Hematopoietic multipotent progenitor cell treated with erythropoietin and hydrocortisone succinate and interleukin-3 and kit ligand, for 6 days (in vitro differentiated cells): ENCODE measurements at places on chromosomes 5 and 9.

- DNase-seq: no peak
Measured at GRCh38 chr5:125499636-125500332, 753.3 kb upstream of the ZNF608 start.

GRCh38 chr5:2996248-2996647 lies 244.8 kb upstream of the IRX2 start:
- DNase-seq: no peak

- DNase-seq: no peak
Measured at GRCh38 chr9:115202960-115203751, 85.2 kb upstream of the TNC start.

GRCh38 chr5:103800741-103801495 lies 238.3 kb upstream of the NUDT12 start:
- DNase-seq: no peak

DNA sequence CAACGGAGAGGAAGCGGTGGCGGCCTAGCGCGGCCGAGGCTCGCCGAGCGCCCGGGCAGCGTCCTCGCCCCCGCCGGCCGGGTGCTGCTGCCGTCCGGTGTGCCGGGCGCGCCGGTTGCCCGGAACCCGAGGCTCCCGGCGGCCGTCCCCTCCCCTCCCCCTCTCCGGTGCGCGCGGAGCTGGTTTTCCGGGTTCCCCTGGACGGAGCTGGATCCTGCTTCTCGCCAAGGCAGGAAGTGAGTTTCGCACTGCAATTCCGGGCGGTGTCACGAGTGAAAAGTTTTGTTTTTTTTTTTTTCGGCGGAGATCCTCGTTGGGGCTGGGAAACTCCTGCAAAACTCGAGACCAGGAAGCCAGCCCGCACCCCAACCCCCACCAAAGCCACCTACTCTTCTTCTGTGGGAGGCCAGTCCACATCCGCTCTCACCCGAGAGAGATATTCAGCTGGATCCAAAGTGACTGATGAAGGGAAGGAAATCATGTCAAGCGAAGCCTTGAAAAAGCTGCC lies at the start of gene ERBIN:
ERBIN (plus strand) TSS at position 300 of the 508 bp plus-strand sequence. CDS start 66,144 bp downstream, outside the sequence.
- DNase-seq: peak; percentile 82

GRCh38 chr5:93790401-93790800 lies 49.0 kb upstream of the POU5F2 start:
- DNase-seq: no peak

GRCh38 chr5:66516550-66516949 lies 79.6 kb upstream of the MAST4 start:
- DNase-seq: no peak

DNA sequence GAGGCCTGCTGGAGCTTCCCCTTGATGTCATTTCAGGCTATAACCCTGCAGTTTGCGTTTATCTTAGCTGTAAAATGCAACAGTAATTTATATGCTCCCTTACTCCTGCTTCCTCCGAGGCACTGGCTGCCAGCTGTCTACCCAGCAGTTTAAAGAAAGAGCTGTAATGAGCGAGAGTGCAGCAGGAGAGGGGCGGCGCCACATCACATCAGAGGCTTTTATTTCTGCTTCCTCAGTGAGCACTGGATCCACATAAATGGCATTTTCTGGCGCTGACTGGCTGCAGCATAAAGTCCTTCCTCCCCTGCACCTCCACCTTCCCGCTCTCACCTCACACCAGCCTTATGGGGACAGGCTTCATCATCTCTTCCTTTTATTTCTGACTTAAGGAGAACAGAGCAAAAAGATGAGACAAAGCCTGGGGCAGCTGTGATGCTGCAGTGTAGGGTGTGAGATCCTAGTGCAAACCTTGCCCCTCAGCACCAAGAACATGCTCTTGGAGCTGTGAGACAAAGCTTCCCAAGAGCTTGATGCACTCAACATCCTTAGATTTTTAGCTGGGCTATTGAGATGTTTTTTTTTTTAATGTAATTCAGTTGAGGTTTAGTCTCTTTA lies 829.6 kb upstream of the ZNF608 start:
- no peak for DNase-seq

DNA sequence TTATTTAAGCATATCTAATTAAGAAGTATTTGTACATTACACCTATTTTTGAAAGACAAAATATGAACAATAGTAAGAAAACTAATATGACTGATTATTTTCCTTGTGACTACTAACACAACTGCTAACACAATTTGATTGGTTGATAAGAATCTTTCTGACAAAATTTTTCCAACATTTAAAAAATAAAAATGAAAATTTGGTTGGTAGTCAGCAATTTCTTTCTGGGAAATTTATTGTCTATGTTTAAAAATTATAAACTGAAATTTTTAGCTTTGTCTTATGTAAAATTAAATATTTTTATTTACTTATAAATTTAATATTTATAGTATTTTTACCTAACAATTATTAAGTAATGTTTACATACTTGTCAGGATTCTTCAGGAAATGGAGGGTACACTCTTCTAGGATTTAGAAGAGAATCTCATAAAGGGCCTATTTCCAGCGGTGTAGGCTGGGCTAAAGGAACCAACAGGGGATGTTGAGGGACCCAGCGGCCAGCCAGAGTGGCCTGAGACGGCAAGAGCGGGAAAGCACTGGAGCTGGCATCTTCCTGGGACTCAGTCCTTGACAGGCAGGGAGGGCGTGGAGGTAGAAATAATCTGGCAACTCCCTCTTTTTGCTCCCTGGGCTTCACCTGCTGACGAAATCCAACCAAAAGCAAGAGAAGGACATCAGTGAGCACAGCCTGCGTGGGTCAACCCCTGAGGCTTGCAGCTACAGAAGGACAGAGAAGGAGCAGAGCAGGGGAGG lies 14.7 kb upstream of the FAM120A start:
- no peak for DNase-seq

- DNase-seq: peak; percentile 32
Measured at GRCh38 chr9:27535701-27536118, 6.1 kb upstream of the MOB3B start.

DNA sequence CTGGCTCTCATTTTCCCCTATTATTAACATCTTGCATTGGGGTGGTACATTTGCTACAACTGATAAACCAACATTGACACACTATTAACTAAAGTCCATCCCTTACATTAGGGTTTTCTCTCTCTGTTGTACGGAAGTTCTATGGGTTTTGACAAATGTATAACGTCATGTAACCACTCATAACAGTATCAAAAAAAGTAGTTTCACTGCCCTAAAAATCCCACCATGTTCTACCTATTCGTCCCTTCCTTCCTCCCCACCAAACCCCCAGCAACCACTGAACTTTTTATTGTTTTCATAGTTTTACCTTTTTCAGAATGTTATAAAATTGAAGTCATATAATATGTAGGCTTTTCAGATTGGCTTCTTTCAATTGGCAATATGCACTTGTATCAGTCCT lies 40.1 kb downstream of the MLLT3 start:
- no peak for DNase-seq

DNA sequence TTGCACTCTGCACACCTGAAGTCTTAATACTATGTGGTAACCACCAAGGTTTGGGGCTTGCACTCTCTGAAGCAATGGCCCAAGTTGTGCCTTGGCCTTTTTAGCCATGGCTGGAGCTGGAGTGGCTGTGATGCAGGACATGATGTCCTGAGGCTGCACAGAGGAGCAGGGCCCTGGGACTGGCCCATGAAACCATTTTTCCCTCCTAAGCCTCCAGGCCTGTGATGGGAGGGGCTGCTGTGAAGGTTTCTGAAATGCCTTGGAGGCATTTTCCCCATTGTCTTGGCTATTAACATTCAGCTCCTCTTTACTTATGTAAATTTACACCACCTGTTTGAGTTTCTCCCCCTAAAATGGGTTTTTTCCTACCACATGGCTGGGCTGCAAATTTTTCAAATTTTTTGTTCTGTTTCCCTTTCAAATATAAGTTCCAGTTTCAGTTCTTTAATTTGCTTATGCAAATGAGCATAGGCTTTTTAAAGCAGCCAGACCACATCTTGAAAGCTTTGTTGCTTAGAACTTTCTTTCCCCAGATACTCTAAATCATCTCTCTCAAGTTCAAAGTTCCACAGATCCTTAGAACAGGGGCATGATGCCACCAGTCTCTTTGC lies 237.4 kb upstream of the DMAC1 start:
- no peak for DNase-seq

GRCh38 chr5:132756542-132756941 lies 9.3 kb downstream of the CCNI2 start:
- DNase-seq: no peak

GRCh38 chr9:112002847-112003457 lies 106.3 kb downstream of the UGCG start:
- no peak for DNase-seq

GRCh38 chr5:107630184-107630583 lies 40.6 kb downstream of the EFNA5 start:
- no peak for DNase-seq

DNA sequence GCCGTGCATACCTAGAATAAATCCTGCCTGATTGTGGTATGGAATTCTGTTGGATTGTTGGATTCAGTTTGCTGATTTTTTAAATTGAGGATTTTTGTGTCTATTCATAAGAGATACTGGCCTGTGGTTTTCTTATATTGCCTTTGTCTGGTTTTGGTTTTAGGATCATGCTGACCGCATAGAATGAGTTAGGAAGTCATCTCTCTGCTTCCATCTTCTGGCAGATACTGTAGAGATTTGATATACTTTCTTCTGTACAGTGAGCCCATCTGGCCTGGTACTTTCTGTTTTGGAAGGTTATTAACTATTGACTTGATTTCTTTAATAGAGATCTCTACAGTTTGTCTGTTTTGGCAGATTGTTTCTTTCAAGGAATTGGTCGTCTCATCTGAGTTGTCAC lies 14.7 kb downstream of the CEP72 start:
- no peak for DNase-seq

GRCh38 chr5:138180183-138180782 lies 1.4 kb downstream of the KIF20A start:
- peak; percentile 94 for DNase-seq

DNA sequence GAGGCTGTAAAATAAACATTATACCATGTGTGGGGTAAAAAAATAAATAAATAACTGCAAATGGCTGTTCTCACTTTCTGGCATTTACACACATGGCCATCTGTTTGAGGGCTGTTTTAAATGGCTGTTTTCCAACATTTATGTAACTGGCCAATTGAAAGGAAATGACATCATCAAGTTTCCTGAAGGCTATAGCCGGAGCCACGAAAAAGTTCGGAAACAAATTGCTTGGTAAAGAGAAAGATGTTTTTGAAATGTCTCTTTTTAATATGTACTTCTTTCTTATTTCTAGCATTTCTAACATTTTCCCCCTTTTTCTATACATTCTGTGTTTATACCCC lies 95.4 kb upstream of the DAB2 start:
- DNase-seq: no peak

GRCh38 chr5:56099346-56099745 lies 104.6 kb upstream of the IL6ST start:
- no peak for DNase-seq

DNA sequence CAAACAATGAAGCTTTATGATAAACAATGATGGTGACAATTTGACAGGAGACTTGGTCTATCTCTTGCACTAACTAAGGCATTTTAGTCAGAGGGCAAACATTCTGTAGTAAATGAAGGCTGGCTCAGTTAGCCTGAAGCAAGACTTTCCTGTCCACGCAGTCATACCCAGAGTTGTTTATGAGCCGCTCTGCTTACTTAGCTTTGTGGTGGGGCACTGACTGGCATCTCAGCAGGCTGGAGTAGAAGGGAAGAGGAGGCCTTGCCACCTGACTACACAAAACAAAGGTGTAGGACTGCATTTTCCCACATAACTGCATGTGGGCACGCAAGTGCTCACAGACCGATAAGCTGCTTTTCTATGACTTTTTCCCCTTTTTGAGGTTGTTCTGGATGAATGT lies 133.7 kb upstream of the EPB41L4A start:
- DNase-seq: no peak

DNA sequence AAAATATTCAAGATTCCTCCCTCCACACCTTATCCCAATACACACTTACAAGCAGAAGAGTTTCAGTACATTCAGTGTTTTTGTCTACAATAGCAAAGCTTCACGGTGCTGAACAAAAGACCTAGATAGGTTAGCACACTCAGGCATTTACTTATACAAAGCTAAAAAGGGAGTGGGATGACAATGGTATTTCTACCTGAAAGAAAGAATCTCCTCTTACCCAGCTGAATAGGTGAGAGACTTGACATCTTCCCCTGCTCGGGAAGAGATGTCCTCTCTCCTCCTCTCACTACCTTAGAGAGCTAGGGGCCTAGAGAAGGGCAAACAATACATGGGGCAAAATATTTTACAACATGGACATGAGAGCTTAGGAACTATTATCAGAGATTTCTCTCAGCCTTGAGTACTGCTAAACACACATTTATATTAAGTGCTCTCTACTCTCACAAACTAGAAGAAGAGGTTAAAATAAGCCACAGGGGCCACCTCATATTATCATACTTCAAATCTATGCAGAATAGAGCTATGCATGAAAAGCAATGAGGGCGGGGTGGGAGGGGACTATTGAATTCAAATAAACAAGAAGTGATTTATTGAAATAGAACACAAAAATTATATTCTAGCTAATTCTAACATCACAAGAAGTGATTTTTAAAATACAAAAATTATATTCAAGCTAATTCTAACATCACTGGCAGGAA lies 38.6 kb upstream of the RNF38 start:
- DNase-seq: no peak

DNA sequence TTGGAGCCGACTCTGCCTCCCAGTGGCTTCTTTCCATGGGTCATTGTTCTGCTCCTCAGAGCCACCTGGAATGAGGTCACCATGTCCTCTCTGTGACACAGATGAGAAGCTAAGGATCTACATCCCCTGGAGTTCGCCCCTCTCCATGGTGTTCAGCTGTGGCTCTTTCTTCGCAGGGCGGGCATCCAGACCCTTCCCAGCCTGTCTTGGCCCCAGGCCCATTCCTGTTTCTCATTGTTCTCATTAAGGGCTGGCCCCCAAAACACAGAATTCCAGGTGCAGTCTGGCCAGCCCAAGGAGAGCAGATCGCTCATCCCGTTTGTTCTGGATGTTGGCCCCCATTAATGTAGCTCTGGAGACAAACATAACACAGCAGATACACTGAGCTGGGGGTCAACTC lies 66.4 kb upstream of the COL15A1 start:
- DNase-seq: no peak

DNA sequence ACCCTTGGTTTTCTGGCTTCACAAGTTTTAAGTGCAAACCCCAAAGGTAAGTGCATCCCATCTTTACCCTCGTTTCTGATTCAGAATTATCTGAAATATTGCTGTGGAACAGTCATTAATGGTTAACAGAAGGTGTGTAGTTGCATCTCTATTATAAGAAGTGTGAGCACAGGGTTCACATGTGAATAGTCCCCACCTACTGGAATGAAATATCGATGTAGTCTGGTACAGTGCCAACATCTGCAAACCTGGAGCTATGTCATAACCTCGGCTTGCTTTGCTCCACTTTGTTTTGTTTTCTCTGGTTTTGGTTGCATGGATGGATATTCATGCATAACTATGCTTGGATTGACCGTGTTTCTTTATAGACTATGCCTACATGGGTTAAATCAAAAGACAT lies 12.6 kb downstream of the HTR4 start:
- no peak for DNase-seq

DNA sequence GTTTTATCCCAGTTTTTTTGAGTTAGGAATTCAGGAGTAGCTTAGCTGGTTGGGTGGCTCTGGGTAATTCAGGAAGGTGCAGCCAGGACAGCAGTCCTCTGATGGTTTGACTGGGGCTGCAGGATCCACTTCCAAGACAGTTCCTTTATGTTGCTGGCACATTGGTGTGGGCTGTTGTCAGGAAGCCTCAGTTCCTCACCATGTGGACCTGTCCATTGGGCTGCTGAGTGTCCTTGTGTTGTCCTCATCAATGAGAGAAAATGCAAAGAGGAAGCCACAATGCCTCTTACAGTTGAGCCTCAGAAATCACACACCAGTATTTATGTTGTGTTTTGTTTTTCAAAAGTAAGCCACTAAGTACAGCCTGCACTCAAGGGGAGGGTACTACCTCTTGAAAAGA lies 140.9 kb downstream of the MAST4 start:
- no peak for DNase-seq

GRCh38 chr9:92762781-92763708 lies 1.6 kb downstream of the BICD2 start:
- DNase-seq: peak; percentile 63
